Upper lobe of right lung (tissue), 1 donor: ENCODE measurements at places on chromosomes 6 and 20.

GRCh38 chr6:135506270-135506997 is 8.9 kb upstream of the AHI1 start:
- no peak for DNase-seq

GRCh38 chr20:57374931-57375651 is 16.1 kb upstream of the RBM38 start:
- peak; percentile 73 for DNase-seq

DNA sequence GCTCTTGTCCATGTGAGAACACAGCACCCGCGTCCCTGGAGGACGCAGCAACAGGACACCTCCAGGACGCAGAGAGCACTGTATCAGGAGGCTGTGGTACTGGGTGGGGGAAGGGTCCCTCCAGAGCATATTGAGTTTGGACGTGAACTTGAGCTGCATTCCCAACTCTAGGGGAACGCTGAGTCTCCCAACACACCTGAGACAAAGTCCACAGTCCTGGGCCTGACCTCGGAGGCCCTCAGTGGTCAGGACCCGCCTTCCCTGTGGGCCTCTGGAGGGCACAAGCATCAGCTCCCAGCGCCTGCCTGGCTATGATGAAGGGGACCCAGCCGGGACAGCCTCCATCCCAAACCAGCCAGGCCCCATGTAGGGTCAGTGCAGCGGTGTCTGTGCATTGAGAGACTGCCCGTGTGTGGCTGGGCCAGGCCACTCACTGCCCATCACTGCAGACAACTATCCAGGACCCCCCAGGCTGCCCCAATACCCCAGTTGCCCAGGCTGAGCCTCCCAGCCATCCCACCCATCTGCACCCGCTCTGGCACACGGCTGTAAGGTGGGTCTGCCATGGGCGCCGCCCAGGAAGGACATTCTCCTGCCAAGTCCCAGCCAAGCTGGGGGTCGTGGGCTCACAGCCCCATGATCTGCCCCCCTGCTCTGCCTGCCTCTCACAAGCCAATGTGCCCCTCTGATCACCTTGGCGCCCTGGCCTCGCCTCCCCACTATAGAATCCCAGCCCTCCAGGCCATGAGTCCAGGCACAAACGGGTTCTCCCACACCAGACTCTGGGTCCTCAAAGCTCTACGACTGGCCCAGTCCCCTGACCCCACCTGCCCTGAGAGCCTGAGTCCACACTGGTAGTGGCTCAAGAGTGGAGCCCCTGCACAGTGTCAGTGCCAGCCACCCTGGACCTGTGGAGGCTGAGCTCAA is 115.7 kb downstream of the TAF4 start:
- peak; percentile 52 for DNase-seq

DNA sequence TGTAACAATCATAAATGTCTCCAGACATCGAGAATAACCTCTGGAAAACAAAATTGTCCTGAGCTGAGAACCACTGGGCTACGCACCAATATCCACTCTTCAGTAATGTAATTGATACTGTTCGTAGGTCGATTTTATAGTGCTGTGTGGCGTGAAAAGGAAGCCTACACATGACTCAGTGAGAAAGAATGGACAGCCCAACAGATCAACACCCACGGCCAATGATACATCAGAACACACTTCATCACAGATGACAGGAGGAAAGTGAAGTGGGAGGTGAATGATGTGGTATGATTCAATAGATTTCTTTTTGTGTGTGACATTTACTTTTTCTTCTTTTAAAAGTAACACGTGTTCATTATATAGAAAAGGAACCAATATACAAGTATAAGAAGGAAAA is 93.5 kb downstream of the RPS12 start:
- no peak for DNase-seq

GRCh38 chr6:25895771-25896170 is 21.7 kb upstream of the SLC17A3 start:
- DNase-seq = no peak

DNA sequence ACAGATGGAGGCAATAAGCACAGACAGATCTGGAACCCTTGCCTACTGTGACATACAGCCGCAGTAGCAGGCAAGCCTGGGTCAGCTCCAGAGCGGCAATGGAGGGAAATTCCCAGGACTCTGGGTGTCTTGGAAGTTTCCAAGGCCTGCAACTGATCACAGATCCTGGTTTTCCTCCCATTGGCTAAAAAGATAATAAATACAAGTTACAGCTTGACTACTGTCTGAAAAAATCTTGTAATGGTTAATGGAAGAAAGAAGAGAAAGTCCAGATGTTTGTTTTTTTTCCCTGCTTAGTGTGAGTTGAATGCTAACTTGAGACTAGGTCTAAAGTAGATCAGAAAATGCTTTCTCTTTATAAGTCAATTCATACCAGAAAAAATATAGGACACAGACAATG is 307.6 kb downstream of the ALDH8A1 start:
- no peak for DNase-seq

- no peak for DNase-seq
Observed at GRCh38 chr6:91941838-91942237, 1355.0 kb upstream of the MAP3K7 start.

GRCh38 chr6:90716376-90716775 is 129.5 kb upstream of the MAP3K7 start:
- DNase-seq = no peak

DNA sequence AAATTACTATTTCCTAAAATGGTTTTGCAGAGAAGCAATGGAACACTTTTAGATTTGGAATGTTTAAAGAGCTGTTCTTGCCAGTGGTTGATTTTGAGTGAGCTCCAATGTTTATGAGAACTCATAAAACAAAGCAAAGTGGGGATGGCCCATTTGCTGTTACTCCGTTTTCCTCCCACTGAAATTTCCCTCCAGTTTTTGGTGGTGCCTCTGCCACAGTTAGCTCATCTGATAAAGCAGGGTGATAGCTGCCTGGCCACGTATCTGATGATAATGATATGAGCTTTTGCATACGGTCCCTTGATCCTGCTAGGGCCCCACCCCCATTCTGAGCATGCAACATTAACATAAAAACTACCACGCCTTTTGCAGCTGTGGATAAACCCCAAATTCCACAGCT is 10.4 kb downstream of the CD83 start:
- no peak for DNase-seq

GRCh38 chr20:62968378-62969178 is 16.1 kb downstream of the SLC17A9 start:
- no peak for DNase-seq
